ENCODE measurements at places on chromosomes 12 and 14. TPM values are rescaled to one million over a fixed set of nuclear protein-coding genes. Genes with fewer than 3 reads are reported as not detected.

ZNF705A gene
- total RNA-seq = not detected

DPY19L2 gene
- total RNA-seq = 2.3 TPM

GNG2 gene
- total RNA-seq = not detected

EMC9 gene
- 21.8 TPM for total RNA-seq

PPP1R36 gene
- total RNA-seq = 0.51 TPM

OR10P1 gene
- not detected for total RNA-seq

INSM2 gene
- not detected for total RNA-seq

NINJ2 gene
- 1.4 TPM for total RNA-seq

PTGDR gene
- not detected for total RNA-seq

OR6C74 gene
- not detected for total RNA-seq

MAP3K9 gene
- 0.11 TPM for total RNA-seq

SPTB gene
- 0.07 TPM for total RNA-seq

SYNJ2BP gene
- total RNA-seq = 26.9 TPM

OTOGL gene
- 2.0 TPM for total RNA-seq

NYNRIN gene
- 42.8 TPM for total RNA-seq

All from endothelial cell of umbilical vein (primary cell).